ENCODE measurements at places on chromosomes 16 and 17.

DNA sequence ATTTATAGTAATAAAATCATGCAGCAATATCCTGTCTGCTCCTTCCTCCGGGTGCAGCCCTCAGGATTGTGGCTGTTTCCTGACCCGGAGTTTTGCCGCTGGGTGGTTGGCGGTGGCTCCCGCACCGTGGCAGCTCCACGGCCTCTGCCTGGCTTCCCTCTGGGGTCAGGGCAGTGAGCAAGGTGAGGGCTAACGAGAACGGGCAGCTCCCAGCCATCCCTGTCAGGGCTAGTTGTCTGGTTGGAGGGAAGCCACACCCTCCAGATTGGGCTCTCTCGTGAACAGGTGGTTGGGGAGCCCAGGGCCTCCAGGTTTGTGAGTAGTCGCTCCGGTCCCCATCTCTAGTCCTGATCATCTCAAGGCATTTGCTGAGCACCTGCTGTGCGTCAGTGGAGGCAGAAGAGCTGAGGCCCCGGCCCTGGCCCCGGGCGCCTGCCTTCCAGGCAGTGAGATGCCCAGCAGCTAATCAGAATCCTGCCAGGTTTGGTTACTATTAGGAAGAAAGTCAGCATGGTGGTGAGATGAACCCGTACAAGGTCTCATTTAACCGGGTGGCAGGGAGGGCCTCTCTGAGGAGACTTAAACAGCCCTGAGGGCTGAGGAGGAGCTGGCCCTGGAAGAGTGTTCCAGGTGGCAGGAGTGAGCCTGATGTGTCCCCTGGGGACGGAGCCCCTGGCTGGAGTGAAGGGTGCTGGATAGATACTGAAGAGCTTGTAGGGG is 2.3 kb upstream of the NUDT16L1 start:
- no peak for DNase-seq

DNA sequence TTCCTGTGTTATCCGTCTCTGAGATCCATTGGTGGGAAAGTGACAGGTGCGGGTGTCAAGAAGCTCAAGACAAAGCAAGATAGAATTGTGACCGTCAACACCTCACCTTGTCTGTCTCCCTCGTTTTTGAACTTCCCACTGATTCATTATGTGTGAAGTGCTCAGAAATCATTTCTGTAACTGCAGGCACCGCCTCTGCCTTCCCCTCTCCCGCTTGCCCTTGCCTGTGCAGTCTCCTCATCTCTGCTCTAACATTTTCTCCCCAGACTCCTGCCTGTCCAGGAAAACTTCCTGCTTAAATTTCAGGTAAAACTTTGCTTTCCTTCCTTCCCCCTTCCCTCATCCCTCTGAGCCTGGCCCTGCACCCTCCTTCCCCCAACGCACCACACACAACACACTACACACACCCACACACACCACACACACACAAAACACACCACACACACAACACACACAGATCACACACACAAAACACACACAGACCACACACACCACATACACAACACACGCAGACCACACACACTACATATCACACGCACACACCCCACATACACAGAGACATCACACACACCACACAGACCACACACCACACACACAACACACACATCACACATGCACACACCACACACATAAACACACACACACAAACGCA is 25.7 kb downstream of the CALB2 start:
- no peak for DNase-seq

- no peak for DNase-seq
These were observed 931 bp upstream of the CPHXL start for GRCh38 chr16:75727221-75727620.

- no peak for DNase-seq
These were observed 4.1 kb downstream of the FAM171A2 start for GRCh38 chr17:44359458-44360143.

- no peak for DNase-seq
These were observed 31.5 kb downstream of the RBL2 start for GRCh38 chr16:53465606-53466280.

DNA sequence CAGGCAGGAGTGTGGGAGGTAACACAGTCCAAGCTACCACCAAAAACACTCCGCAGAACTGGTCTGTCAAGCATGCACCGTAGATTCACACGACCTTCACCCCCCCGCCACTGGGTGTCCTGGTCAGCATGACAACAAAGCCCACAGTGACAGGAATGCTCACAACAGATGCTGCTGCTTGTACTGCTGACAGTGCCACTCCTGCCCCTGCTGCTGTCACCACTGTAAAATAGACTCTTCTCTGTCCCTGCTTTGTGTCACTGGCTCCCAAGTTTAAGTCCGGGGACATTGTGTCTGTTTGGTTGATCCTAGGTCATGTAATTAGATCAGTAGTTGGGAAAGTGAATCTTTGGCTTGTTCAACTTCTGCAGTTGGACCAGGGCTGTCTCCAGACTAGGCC is 7.0 kb upstream of the ODF4 start:
- no peak for DNase-seq

DNA sequence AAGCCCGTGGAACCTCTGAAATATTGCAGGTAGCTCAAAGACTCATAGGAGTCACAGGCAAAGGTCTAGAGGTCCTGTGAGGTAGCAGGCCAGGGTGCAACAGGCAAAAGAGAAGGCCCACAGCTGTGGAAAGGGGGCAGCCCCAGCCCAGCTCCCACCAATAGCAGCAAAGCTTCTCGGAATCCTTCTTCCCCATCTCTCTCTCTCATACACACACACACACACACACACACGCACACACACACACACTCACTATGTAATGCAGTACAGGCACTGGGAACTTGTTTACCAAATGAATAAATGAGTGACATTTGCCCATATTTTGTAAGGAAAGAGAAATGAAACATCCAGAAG is 16.8 kb upstream of the SUPT4H1 start:
- no peak for DNase-seq
